ENCODE measurements at places on chromosomes 12 and 14.

GRCh38 chr12:541676-542324, 82.1 kb downstream of the B4GALNT3 start:
- DNase-seq = no peak

DNA sequence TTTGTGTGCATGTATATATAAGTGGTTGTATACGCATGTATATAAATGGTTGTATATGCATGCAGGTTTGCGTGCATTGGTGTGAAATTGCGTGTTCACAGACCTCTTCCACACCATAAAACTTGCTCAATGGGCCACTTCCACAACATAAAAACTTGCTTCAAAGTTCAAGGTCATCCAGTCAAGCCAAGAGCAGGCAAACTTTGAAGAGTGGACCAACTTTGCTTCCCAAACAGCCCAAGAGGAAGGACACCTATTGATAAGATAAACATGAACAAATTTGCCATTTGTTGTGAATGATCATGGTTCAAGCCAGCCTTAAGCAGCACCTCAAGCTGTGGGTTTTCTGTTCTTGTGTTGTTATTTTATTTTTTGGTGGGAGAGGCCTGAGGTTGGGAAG, 25.2 kb upstream of the PPP1CC start:
- DNase-seq = no peak

DNA sequence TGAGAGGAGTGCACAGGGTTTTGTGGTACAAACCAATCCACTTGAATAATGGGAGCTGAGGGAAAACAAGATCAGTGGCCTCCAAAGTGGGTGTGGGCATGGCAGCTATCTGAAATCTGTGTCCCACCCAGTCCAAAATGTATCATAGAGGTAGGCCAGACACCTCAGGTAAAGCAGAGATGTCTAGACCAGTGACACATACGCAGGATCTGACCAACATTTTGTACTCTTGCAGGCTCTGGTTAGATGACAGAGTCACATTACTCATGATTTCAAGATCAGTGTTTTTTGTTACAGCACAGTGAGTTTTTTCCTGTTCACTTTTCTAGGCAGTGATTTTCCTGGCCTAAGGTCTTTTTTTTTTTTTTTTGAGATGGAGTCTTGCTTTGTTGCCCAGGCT, 211.8 kb downstream of the PCNX1 start:
- no peak for DNase-seq

- DNase-seq = no peak
These were observed 975 bp downstream of the OGFOD2 start for GRCh38 chr12:122975790-122976647.

- no peak for DNase-seq
These were observed 662.2 kb upstream of the LRFN5 start for GRCh38 chr14:40944521-40944920.

DNA sequence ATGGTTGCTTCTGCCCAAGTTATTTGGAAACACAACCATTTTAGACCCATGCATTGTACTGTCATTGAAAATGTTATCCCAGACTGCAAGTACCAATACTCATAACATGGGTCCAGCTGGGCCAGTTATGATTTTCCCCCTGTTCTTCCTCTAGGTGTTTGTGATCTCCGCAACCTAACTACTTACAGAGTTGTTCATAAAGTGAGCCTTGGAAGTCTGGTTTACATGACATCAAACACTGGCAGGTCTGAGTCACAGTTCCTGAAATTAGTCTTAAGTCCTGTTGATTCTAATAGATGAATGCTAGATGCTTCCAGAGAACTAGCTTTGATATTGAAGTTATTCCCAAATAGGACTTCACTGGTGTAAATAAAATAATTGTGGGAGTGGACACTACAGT, 487.0 kb downstream of the MED13L start:
- no peak for DNase-seq

GRCh38 chr12:78096909-78097597, 266.4 kb downstream of the NAV3 start:
- DNase-seq = no peak

- no peak for DNase-seq
These were observed 742.6 kb downstream of the TMEM121 start for GRCh38 chr14:106269029-106269428.

Measured in CD4-positive, alpha-beta T cell treated with Interleukin-12 subunit alpha and Interleukin-12 subunit beta, for 1 hour (primary cell).